Caki2 (cell line): ENCODE measurements at places on chromosomes 1 and 21. TPM values are rescaled to one million over a fixed set of nuclear protein-coding genes. Genes with fewer than 3 reads are reported as not detected.

DNA sequence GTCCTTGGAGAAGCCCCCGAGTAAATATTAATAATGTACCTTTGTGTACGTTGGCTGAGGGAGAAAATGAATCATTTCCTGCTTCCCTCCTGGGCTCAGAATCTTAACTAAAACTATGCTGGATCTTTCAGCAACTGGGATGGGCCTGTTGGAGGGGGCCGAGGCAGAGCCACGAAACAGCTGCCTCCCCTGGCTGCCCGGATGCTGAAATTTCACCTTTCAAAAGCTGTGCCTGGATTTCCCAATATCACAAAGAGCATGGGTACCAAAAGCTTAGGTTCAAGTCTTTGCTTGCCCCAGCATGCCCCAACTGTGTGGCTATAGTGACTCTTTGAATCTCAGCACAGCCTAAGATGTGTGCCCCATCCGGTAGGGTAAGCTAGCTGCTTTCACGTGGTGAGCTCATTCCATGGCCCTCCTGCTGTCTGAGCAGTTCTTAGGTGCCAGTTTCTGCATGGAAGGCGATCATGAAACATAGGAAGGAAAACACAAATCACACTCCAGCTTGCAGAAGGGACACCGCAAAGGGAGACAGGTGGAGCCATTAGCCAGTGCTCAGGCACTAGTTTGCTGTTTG lies 473.5 kb downstream of the PTPRU start:
- no peak for DNase-seq

GRCh38 chr21:42108554-42109340 lies 37.6 kb downstream of the UMODL1 start:
- no peak for DNase-seq

DNA sequence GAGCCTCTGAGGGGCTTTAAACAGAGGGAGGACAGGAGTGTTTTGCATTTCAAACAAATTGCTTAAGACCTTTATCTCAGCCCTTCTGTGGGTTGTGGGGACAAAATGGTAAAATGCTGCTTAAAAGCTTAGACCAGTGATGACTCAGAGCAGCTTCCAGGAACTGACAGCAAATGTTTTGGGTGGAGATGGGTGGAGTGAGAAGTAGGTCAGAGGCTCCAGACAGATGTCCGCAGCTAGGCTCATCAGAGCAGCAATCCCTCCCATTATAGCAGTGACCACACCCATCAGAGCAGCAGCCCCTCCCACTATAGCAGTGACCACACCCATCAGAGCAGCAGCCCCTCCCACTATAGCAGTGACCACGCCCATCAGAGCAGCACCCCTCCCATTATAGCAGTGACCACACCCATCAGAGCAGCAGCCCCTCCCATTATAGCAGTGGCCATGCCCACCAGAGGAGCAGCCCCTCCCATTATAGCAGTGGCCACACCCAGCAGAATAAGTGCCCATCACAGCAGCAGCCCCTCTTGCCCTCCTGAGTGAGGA lies 532.2 kb downstream of the MATN1 start:
- DNase-seq: peak; percentile 76

DNA sequence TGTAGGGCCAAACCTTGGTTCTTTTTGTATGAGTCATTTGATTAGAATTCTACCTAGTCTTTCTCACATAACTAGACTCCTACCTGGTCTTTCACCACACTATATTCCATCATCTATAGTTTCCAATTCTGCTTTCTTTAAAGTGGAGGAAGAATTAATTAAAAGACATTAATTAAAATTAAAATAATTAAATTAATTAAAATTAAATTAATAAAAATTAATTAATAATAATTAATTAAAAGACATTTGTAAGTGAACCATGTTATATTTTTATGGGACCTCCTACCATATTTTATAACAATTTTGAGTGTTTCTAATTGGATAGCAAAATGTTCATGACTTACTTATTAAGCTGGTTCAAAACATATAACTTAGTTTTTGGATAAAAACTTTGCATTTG lies 77.4 kb downstream of the CCDC18 start:
- DNase-seq: no peak

RUNX3 gene
- total RNA-seq: not detected in 2 replicates

DNA sequence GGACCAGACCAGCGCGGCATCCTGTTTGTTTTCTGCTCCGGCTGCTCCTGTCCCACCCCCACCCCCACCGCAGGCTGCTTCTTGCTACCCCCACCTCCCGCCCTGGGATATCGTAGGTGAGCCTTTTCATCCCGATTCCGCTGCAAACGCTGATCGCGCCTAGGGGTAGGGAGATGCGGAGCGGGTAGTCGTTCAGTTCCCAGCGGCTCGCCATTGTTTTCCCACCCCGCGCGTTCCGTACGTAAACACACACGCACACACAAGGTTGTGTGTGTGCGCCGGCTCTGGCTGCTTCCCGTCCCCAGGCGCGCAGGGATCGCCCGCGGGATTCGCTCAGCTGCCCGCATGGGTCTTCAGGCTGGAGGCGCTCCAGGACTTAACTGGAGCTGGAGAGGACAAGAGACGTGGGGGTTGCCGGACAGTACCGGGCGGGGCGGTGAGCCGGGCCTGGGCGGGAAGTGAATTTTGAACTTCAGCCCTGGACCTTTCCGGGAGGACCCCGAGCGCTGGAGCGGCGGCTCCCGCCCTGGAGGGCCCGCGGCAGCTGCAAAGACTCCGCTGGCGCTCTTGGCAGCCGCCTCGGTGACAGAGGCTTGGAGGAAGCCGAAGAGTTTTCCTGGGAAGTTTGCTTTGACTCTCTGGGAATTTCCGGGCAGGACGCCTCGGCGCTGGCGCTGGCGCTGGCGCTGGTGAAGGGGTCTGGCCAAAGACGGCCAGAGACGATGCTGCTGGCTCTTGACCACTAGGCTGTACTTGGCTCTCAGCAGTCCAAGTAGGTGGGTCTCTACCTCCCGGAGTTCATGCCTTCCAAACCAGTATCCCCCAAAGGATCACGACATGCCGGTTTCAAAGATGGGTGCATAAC lies 1.6 kb downstream of the SOX13 start:
- DNase-seq: peak; percentile 30

DNA sequence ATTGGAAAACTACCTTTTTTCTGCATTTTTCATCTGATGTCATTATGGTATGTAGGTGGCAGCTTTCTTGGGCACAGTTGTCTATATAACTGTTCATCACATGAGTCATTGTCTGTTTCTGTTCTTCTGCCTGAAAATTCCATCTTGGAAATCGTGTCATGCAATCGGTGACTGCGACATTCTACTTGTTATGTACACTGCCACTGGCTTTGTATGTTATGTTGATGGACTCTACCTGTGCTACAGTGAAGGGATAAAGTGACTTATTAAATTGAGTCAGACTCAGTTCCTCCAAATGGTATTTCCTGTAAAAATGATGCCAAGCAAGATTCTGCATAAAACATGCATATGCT lies 8.6 kb downstream of the SMAP2 start:
- DNase-seq: no peak

DNA sequence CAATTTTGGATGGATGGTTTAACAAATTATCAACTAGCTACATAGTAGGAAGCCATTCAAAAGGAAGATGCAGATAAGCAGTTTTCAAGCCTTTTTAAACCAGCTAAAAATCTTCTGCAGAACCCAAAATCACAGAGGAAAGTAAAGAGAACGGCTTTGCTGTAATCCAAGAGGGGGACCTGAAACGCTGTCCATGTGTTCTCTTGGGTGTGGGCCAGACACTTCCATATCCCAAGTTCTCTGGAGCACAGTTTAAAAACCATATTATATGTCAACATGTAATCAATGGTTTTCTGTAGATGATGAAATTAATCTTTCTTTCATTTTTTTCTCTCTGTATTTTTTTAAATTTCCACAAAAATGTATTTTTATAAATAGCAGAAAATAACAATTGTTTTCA lies 90.5 kb downstream of the SELENOF start:
- no peak for DNase-seq

GOLPH3L gene
- total RNA-seq: 14.7 and 33.7 TPM in 2 replicates

SLC45A1 gene
- 0.74 and 3.3 TPM in 2 replicates for total RNA-seq

DNA sequence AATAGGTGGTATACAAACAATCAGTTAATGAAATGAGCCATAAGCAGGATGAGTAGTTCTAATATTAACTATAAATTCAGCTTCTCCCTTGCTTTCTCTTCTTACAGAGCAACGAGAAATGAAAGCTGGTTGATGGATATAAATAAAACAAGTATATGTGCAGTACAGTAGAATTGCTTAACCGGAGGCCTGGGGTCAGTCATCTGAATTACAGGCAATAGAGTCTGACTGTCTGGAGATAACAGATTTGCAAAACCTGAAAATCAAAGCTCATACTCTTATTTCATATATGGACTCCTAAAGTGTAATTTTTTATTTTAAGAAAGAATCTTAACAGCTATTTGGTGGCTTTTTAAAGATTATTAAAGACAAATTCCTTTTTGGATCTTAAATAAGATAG lies 43.1 kb upstream of the SGIP1 start:
- no peak for DNase-seq

RGS1 gene
- not detected in 2 replicates for total RNA-seq

- DNase-seq: no peak
Measured at GRCh38 chr1:210117198-210117597, 115.4 kb upstream of the SERTAD4 start.

CELA3B gene
- not detected in 2 replicates for total RNA-seq

DNA sequence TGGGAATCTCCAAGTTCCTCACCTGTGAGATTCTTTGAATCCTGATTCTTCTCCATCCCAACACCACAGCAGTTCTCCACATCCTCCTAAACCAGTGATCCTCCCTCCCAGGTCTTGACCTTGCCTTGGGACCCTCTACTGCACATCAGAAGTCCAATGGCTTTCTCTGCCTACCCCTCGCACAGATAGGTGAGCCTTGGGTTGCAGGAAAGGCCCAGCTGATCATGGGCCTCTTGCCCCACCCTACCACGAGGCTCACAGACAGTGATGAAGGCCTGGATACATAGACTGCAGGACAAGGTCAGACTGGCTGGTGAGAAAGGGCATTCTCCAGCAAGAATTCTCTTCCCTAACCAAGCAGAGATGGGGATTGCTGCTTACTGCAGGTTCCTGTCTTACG lies 825 bp downstream of the FABP3 start:
- no peak for DNase-seq

S100A12 gene
- not detected in 2 replicates for total RNA-seq

DNA sequence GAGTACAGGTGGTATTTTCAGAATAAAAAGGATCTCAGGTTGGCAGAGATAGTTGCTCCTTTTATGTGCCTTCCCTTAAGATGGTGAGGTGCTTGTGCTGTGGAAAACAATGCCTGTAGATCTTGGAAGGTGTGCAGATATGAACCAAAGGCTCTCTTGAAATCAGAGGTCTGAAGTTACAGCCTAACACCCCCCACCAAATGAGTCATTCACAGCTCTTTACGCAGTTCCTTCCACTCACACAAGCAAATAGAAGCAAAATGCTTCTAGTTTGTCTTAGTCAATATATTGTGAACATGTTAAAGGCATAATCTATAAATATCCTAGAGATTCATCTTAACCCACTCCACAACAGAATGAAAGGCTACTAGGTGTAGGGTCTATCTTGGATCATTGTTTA lies 128.9 kb upstream of the NR5A2 start:
- DNase-seq: no peak

ALPL gene
- total RNA-seq: 0.14 and 1.9 TPM in 2 replicates

DNA sequence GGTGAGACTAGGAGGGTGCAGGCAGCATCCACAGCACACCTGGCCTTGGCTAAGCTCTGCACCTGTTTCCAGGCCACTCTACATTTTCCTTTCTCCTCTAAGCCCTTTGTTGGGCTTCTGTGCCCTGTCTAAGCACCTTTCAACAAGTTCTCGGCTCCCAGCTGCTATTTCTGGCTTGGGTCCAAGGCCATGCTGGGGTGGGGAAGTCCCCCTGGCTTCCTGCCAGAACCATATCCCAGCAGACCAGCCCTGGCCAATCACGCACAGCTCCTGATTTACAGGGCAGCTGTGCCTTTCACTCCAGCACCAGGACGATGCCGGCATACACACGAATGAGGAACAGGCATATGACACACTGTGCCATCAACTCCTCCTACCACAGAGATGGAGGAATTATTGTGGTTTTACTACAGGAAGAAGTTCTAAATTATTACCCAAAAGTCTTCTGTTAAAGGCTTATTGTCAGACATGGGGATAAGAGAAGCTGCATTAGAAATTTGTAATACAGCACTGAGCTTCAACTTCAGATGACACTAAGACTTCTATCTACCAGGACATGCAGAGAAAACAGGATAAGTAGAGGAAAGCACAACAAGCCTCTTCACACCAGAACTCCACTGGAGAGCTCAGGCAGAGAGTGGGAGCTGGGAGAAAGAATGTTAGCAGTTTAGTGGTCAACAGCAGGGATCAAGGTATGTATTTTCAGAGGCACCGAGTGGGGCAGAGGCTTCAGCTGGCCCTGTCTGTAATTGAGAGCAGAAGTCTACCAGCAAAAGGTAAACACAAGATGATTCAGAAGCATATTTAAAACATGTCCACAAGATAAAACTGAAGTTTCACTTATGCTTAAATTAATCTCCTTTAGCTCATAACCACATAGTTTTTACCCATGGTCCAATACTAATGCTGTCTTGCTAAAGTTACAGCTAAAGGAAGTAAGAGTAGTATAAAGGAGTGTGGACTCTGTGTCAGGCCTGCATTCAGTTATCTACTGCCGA lies 37.4 kb downstream of the TRIT1 start:
- peak; percentile 92 for DNase-seq

- no peak for DNase-seq
Measured at GRCh38 chr21:43287795-43288755, 119.3 kb downstream of the CRYAA start.

AMY1B gene
- not detected in 2 replicates for total RNA-seq

GRCh38 chr1:160082487-160082886 lies 1.1 kb downstream of the KCNJ9 start:
- no peak for DNase-seq

GRCh38 chr21:41673596-41674335 lies 93.1 kb downstream of the RIPK4 start:
- no peak for DNase-seq

DNA sequence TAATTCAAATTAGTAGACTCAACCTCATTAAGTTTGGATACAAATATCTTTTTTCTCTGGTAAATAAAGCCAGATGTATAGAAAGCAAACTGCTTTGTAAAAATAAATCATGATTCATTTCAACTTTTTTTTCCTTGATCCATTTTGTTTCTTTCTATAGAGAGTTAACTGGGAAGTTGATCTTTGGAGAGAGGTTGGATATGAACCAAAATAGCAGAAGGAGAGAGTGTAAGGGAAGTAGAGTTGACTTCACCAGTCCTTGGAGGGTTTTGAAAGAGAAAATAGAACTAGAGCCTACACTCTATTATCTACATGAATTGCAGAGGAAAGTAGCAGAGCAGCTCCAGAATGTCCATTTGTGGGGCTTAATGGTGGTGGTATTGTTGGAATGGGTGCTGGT lies 243.8 kb downstream of the ADGRL2 start:
- no peak for DNase-seq

PTGFRN gene
- 20.7 and 26.4 TPM in 2 replicates for total RNA-seq

- DNase-seq: peak; percentile 37
Measured at GRCh38 chr21:37071561-37072273, 1.2 kb downstream of the PIGP start.
